ENCODE measurements at places on chromosomes 11 and 22. TPM values are rescaled to one million over a fixed set of nuclear protein-coding genes. Genes with fewer than 3 reads are reported as not detected.

DNA sequence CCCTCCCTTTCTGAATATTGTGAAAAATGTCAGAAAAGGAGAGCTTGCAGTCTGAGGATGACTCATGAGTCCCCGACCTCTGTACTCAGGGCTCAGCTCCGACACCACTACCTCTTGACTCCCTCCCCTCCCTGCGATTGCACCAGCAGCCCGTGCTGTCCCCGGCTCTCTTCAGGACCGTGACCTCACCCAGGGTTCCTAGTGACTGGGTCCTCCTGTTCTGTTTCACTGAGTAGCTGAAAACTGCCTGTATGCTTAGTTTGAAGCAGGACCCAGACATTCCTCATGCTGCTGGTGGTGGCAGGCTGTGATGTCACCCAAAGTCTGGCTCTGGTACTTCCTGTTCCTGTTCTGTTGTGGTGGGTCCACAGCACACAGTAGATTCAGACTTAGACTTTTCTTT lies 11.7 kb downstream of the PHRF1 start:
- peak; percentile 50 for DNase-seq

- no peak for DNase-seq
Observed at GRCh38 chr22:28398355-28398754, 281.3 kb downstream of the TTC28 start.

The RAB6A gene
- 80.4 TPM for total RNA-seq

The SCGB1D2 gene
- not detected for total RNA-seq

The TTC28 gene
- 17.2 TPM for total RNA-seq

GRCh38 chr11:121909596-121909995 lies 206.4 kb downstream of the BLID start:
- no peak for DNase-seq

GRCh38 chr11:69030301-69030700 lies 17.3 kb upstream of the MRGPRF start:
- no peak for DNase-seq

The APOBEC3A gene
- total RNA-seq = not detected

- DNase-seq = peak; percentile 24
Observed at GRCh38 chr11:57662893-57663292, 5.0 kb upstream of the ZDHHC5 start.

The MYO18B gene
- total RNA-seq = under 0.01 TPM

GRCh38 chr22:35835998-35836691 lies 118.5 kb downstream of the APOL5 start:
- DNase-seq = peak; percentile 24

Measured in dermis microvascular lymphatic vessel endothelial cell (primary cell).